Sigmoid colon (tissue), 7 donors: ENCODE measurements at places on chromosomes 1 and 21. TPM values are rescaled to one million over a fixed set of nuclear protein-coding genes. Genes with fewer than 3 reads are reported as not detected.

The NTPCR gene
- 31.8 TPM for total RNA-seq

The SAMD13 gene
- total RNA-seq: 0.41 TPM

The LENEP gene
- total RNA-seq: not detected

The ELAPOR1 gene
- total RNA-seq: 0.55 TPM

The DLGAP3 gene
- total RNA-seq: 0.49 TPM
